ENCODE measurements at places on chromosomes 16 and 17. TPM values are rescaled to one million over a fixed set of nuclear protein-coding genes. Genes with fewer than 3 reads are reported as not detected.
A peak's percentile ranks its signal among the peaks of the same experiment; 100 is the strongest.

GRCh38 chr17:28892024-28892423 is 5.5 kb downstream of the FLOT2 start:
- DNase-seq, result no peak

DNA sequence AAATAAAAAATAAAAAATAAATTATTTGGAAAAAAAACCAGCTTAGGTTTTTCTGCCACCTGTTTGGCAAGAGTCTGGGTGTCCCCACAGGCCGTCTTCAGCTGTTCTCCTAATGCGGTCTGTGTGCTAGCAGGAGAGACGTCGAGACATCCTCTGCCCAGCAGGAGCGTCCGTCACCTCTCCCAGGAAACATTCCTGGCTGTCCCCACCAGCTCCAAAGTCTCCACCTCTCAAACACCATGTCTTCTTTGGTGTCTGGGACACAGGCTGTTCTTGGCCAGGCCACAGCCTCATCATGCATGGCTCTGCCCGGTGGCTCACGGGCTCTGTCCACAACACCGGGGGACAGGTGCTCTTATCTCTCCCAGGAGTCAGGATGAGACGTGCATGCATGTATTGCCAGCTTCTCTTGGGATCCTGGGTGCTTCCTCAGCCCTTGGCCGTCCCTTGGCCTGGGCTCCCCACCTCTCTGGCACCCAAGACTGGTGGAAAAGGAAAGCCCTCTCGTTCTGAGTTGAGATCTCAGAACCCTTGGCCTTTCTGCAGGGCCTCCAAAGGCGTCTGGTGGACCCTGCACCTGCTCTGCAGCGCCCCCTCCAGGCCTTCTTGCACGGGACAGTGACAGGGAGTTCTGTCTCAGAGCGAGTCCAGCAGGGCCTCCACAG is 84.9 kb upstream of the CBX4 start:
- DNase-seq, result no peak

- no peak for DNase-seq
Measured at GRCh38 chr17:67157732-67158639, 87.0 kb downstream of the HELZ start.

ATP2C2 gene
- polyA plus RNA-seq, result not detected

USH1G gene
- polyA plus RNA-seq, result 0.23 TPM

GRCh38 chr17:5122586-5123342 is 6.9 kb downstream of the USP6 start:
- DNase-seq, result no peak

- DNase-seq, result peak; percentile 68
Measured at GRCh38 chr17:17480593-17481148, 3.9 kb downstream of the MED9 start.

GRCh38 chr16:30797670-30798309 is 10.8 kb upstream of the ZNF629 start:
- no peak for DNase-seq

- DNase-seq, result no peak
Measured at GRCh38 chr16:17345043-17345442, 125.7 kb downstream of the XYLT1 start.

GRCh38 chr17:39939588-39940419 is 12.3 kb downstream of the LRRC3C start:
- DNase-seq, result peak; percentile 76

DNA sequence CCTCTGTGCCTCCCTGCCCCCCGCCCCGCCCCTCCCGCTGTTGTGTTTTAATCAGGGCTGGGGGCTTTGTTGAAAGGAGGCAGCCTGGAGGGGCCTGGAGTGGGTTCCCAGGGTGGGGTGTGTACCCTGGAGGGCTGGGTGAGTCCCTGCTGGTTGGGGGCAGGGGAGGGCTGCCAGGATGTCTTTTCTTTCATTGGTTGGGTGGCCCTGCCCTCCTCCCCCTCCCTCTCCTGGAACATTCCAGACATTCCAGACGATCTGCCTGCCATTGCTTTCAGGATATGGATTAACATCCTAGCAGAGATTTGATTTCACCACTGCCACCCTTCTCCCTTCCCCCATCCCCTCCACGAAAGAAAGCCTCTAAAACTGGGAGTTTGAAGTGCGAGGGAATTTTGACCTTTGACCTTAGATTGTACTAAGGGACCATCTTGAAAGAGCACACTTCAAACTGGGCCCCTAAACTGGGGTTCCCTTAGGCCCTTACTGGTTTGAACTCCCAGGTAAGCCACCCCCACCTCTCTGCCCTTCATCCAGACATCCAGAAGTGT is 25.3 kb downstream of the IGF2BP1 start:
- no peak for DNase-seq

- DNase-seq, result no peak
Measured at GRCh38 chr17:39208136-39208535, 8.1 kb downstream of the RPL19 start.
